ENCODE measurements at places on chromosomes 12 and 14. TPM values are rescaled to one million over a fixed set of nuclear protein-coding genes. Genes with fewer than 3 reads are reported as not detected.

GRCh38 chr14:39434401-39434800 lies 2.2 kb upstream of the FBXO33 start:
- DNase-seq = no peak

DNA sequence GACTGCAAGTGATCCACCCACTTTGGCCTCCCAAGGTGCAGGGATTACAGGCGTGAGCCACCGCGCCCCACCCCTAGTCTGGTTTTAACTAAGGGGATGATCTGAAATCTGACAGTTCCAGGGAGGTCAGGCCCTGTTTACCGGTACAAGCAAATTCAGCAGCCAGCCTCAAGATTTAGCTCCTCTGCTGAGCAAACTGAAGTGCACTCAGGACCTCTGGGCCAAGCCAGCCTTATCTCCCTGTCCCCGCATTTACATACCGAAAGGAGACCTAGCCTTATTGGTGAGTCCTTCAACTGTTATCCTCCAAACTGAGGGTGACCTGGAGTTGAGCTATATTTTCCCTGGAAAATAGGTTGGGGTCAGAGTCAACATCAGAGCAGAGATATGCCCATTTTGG lies 835 bp upstream of the ABHD4 start:
- DNase-seq = no peak

- no peak for DNase-seq
These were observed at the start of gene C14orf39 for GRCh38 chr14:60485598-60486251. Gene C14orf39, minus strand, starts transcription at chr14:60486063. Its CDS starts 985 bp downstream, at chr14:60485078.

- DNase-seq = no peak
These were observed 32.2 kb upstream of the GNG2 start for GRCh38 chr14:51828017-51828797.

The IFNG-AS1 gene
- 0.24 TPM for total RNA-seq

Measured in right lobe of liver (tissue), 6 donors.